CD4-positive, alpha-beta T cell treated with Interleukin-2 at 100 ng/mL for 4 hours (primary cell): ENCODE measurements at places on chromosomes 5 and 9.

DNA sequence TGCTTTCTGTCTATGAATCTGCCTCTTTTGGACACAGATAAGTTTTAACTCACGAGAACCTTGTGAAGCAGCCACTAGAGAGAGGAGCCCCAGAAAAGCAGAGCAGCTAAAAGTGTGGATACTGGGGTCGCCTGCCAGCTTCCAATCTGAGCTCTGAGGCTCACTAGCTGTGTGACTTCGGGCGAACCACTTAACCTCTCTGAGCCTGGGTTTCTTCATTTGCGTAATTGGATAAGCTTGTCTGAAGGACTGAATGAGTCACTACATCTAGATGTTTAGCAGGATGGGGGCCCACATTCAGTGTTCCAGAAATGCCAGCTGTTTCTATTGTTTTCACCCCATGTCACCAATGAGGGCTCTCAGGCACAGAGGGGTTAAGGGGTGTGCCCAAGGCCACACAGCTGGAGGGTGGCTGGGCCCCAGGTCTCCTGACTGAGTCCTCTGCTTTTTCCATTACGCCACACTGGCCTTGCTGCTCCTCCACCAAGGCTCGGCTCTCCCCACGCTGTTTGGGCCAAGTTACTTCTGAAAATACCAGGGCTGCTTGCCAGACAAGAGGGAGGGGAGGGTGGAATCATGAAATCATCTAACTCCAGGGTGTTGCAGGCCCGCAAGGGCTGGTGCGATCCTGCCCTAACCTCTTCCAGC, 36.2 kb downstream of the SH3PXD2B start:
- no peak for DNase-seq

DNA sequence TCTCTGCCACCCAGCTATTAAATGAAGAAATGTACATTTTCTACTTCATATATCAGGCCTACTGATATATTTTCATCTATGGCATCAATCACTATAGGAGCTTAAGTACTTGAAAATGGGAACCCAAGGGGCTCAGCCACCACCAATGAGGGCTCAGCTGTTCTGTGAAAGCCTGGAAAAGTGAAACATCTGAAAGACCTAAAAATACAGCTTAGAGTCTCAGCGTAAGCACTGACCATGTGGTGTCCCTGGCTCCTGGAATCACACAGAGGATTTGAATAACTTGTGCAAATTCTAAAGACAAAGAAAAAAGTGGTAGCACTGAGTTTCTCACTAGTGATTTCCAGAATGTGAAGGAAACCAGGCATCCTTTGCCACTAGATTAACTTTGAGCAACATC, 64.5 kb downstream of the PTPRD start:
- no peak for DNase-seq

DNA sequence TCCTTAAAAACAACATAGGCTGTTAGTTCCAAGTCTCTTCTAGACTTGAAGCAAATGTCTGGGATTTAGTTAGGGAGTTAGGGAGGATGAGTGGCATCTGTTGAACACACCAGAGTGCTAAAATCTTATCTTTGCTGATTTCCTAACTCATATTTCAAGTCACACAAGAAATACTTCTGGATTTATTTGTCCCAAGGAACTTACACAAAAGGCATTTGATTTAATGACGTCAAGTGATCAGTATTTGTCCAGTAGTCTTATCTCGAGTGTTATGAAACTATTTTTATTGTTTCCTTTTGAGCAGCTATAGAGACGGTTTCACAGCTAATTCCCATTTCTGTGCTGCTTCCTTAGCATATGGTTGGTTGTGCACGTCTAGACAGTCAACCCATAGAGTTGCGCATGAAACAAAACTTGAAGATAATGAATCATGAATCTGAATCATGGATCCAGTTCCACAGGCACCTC, 140.5 kb upstream of the TUT7 start:
- no peak for DNase-seq

- no peak for DNase-seq
Observed at GRCh38 chr5:32712481-32713360, 1.6 kb downstream of the NPR3 start.

GRCh38 chr5:43802119-43802518, 199.1 kb downstream of the NNT start:
- no peak for DNase-seq

- no peak for DNase-seq
Observed at GRCh38 chr5:17269201-17269600, 51.8 kb downstream of the BASP1 start.

- DNase-seq: no peak
Observed at GRCh38 chr9:100306283-100306682, 46.5 kb downstream of the TEX10 start.

DNA sequence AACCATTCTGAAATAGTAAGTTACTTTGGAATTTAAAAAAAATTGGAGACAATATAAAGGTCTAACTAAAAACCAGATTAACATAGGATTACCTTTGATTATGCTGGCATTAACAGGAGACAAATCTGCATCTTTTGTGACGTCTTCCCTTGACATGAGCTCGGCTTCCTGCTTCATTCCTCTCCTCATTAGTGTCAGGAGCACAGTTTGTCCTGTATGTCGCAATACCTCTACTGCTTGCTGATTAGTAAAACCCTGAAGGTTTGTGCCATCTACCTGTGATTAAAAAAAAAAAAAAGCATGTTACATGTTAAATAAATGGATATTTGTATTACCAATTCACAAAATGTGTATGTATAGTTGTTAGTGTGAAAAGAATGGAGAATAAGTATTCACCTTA, 73.7 kb downstream of the MPDZ start:
- DNase-seq: no peak

- DNase-seq: no peak
Observed at GRCh38 chr5:67305913-67306710, 109.5 kb upstream of the CD180 start.

GRCh38 chr5:126937771-126938170, 92.6 kb downstream of the MARCHF3 start:
- no peak for DNase-seq

DNA sequence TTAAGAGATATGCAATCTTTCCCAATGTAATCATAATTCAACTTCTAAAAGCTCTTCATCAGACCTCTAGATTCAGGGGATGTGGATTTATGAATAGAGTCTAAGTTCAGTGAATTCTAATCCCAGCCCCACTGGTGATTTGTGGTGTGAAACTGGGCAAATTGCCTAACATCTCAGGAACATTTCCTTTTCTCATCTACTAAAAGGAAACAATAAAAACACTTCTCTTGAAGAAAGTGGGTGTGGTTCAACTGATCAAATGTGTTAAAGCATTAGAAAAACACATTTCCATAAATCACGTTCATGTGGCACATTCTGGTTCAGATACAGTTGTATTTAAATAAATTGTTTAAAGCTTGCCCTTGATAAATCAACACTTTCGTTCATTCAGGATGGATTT, 631.7 kb upstream of the CDH6 start:
- no peak for DNase-seq

DNA sequence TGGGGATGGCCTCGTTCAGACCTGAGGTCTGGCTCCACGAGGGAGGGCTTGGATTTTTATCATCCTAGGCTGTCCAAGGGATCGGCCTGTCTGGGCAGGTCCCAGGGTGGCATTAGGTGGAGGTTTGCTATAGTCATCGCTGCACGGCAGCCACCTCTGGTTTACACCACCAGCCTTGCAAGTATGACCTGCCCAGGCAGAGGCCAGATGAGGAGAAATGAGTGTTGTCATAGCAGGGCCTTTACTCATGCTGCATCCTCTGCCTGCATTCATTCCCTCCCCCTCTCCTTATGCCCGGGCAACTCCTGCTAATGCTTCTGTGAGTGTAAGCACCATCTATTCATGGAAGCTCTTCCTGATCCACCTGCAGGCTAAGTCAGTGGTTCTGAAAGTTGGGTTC, 15.3 kb upstream of the NDST1 start:
- no peak for DNase-seq

GRCh38 chr5:155631116-155631515, 617.6 kb downstream of the KIF4B start:
- no peak for DNase-seq

DNA sequence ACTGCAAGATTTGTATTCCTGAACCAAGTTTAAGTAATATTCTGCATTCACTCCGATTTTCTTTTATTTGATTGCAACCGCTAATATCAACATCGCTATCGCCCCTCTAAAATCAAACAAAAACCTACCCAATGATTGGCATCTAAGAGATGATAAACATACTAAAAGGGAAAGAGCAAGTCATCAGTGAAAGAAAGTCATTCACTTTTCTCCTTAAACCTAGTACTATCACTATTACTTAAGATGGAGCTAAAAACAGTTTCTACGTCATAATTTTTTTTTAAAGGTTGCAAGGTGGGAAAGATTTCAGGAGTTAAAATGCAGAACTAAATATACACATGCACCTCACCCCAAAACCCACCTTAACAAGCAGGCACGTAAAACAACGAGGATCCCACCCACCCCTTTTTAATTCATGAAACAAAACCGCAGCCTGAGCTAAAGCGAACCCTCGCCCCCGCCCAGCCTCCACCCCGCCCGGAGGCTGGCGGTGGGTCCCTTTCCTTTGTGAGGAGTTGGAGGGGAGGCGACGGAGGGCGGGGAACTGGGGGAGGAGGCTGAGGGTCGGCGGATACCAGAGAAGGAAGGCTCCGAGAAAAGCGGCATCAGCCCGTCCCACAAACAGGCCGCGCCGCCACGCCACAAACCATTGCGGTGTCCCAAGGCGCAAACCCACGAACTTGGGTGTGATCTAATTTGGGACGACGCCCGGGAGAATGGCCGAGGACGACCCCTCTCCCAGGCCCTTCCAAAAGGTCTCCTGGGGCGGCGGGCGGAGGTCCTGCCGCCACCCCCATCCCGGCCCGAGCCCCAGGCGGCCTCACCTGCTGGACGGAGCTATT, 861 bp downstream of the UBQLN1 start:
- peak; percentile 59 for DNase-seq

- DNase-seq: no peak
Observed at GRCh38 chr5:10036136-10036815, 213.4 kb downstream of the ATPSCKMT start.

GRCh38 chr5:173689737-173690360, 73.4 kb upstream of the BOD1 start:
- no peak for DNase-seq

DNA sequence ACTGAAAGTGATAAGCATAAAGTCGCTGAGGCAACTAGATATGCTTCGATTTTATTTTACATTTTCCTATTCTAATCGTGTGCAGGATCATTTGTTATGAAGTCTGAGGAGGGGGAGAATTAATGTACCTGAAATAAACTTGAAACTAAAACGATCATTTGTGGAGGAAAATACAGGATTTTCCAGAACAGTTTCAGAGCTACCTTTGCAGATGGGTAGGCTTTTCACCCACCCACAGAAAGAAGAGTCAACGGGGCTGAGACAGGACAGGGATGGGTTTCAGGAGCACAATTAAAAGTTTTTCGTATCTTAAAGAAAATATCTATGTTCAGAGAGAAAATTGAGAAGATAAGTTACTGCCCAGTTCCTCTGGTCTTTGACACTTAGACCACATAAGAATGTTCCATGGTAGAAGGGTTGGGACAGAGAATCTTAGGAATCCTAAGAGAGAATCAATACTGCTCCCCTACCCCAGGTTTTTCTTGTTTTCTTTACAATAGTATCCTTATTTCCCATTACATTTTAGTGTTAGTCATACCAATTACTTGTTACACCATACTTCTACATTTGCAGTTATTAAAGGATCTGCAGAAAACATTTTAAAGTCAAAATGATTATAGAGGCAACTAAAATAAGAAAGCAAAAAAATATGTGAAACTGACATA, 211.4 kb downstream of the DEPDC1B start:
- DNase-seq: no peak

DNA sequence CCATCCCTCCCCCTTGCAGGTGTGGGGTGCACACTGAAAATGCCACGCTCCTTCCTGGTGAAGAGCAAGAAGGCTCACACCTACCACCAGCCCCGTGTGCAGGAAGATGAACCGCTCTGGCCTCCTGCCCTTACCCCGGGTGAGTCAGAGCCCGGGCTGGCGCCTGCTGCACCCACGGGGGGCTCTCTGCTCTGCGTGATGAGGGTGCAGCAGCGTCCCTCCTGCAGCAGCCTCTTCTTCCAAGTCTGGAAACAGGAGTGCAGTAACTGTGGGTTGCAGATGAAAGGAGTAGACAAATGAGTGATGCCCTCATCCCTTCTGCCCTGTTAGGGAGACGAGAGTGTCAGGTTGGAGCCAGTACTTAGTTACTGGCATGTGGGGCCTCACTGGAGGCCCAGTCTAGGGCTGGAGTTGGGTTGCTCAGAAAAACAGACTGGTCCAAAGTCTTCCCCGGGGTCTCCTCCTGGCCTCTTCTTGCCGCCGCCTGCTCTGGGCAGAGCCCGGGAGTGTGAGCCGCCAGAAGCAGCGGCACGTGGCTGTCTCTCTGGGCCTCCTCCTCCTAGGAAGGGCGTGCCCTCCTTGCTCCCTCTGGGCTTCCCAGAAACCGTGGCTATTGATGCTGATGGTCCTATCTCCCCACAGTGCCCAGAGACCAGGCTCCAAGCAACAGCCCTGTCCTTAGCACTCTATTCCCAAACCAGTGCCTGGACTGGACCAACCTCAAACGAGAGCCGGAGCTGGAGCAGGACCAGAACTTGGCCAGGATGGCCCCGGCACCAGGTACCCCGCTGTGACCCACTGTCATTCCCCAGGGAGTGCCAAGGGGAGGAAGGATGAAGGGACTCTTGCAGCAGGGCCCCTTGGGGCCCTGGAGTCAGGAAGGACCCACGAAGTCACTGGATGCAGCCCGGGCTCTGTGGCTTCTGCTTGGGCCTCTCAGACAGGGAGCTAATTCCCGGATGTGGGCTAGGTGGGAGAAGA, 8.4 kb downstream of the GFI1B start:
- DNase-seq: no peak

DNA sequence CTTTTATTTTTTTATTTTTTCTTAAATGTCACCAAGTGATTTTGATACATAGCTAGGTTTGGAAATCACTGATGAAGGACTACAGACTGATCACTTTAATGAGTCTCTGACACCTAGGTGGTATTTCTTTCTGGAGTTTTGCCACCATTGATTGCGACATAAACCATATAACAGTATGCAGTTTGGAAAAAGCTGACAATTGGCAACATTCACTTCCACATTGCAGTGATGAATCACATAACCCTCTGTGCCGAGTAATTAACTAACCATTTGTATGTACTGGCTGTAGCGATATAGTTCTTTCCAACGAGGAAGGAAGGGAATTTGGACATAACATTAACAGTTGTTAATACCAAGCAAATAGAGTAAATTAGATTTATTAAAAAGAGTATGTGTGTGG, 222.9 kb upstream of the EFNA5 start:
- no peak for DNase-seq

DNA sequence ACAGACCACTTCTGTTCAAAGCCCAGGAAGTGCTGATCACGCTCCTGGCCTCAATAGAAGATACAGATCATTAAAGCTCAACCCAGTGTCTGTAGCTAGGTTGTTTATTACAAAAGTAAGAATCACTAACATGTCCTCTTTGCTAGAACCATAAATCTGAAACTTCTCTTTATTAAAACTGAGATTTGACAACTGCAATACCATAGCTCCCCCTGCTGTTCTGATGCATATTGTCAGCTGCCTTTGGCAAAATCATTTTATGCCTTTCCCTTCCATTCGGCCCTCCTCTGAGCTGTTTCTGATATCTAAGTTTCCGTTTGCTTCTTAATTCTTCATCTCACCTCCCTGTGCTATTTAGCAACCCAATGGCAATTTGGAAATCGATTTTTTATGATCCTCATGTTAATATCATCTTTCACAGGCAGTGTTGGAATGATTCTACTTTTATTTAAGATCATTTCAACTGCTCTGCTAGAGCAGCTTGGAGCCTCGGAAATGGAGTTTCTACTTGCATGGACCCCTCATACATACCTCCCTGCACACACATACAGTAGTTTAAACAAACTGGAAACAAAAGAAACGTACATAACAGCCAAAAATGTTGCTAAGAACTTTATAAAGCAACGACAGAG, 998.8 kb downstream of the MAT2B start:
- DNase-seq: peak; percentile 12
